ENCODE measurements at places on chromosomes 3 and 15.

GRCh38 chr15:92733934-92734521 lies 78.5 kb upstream of the FAM174B start:
- peak; percentile 19 for DNase-seq

GRCh38 chr15:89115547-89115946 lies 27.3 kb downstream of the ABHD2 start:
- no peak for DNase-seq

DNA sequence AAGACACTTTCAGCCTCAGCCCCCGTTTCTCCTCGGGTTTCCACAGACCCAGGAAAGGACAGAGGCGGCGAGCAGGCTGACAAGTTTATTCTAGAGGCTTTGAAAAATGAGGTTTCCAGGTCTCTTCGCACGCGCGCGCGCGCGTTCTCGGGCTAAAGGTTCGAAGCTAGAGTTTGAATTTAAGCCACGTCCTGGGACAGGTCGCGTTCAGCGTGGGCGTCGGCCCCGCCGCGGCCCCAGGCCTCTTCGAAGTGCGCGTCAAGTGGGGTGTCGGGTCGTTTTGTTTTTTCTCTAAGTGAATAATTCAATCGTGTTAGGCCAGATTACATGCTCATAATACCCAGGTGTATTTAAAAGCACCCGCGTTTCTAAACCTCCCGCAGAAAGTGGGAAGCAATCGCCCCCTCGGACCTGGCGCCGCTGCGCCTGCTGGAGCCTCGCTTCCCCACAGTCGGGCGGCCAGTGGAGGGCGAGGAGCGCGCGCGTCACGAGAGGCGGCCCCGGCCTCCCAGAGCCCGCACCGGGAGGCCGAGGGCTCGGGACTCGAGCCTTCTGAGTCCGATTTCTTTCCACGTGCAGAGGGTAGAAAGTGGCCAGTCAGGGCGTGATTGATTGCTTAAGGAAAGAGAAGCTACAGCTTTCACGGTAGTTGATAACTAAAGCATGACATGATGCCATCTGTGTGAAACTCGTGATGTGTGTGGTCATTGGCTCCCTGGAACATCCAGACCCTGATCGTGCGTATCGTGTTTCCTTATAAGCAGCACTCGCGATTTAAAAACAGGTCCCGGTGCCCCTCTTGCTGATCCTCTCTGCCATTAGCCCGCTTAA lies 15.8 kb upstream of the SOX2 start:
- no peak for DNase-seq

GRCh38 chr15:68045289-68046265 lies 8.5 kb upstream of the PIAS1 start:
- no peak for DNase-seq

DNA sequence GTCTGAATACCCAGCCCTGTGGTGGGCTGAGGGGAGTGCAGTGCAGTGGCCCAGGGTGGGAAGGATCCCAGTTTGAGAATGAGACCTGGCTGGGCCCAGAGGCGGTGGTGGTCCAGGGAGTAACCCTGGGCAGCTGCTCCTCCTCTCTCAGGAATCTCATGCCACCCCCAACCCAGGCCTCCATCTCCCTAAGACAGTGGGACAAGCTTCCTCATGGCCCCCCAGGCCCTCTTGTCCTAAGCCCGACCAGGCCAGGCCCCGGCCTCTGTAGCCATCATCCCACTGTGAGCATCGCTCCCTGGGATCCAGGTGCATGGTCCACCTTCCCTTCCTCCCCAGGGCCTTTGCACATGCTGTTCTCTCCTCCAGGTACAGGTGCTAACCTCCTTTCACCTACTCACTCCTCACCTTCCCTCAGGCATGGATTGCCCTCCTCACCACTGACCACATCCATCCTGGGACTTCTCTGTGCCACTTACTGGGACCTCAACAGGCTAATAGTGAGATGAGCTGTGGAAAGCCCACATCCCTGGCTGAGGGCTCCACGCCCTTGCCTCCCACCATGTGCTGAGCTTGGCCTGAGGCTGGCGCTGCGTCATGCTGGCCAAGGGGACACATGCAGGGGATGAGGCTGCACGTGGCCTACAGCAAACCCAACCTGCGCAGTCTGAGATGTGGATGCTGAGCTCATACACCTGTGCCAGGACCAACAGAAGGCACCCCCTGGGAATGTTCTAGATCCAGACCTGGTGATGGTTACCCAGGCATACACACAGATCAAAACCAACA lies 9.9 kb downstream of the CHDH start:
- DNase-seq = no peak

- no peak for DNase-seq
These were observed 1.6 kb upstream of the CALML4 start for GRCh38 chr15:68206711-68207151.

DNA sequence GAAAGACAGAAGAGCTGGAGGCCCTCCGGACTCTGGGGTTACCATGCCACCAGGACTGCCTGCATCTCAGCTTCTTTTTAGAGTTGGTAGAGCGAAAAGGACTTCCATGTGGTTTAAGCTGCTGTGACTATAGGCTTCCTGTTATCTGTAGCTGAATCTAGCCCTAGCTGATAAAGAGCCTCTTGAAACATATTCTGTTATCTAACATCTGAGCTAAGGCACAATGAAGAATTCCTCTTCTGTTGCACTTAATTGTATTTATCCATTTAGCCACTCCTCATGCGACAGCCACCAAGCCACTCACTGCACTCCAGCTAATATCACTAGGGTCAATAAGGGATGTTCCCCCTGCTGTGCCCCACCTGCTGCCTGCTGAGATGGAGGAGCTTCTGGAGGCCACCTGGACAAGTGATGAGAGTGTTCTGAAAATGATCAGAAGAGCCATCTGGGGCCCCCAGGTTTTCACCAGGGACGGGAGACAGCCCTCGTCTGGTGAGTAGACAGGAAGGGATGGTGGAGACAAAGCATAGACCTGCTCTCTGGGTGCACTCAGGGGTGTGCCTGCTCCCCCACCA lies 94.6 kb upstream of the PLXNA1 start:
- no peak for DNase-seq

- no peak for DNase-seq
These were observed 14.8 kb downstream of the SCAMP2 start for GRCh38 chr15:74858369-74858740.

DNA sequence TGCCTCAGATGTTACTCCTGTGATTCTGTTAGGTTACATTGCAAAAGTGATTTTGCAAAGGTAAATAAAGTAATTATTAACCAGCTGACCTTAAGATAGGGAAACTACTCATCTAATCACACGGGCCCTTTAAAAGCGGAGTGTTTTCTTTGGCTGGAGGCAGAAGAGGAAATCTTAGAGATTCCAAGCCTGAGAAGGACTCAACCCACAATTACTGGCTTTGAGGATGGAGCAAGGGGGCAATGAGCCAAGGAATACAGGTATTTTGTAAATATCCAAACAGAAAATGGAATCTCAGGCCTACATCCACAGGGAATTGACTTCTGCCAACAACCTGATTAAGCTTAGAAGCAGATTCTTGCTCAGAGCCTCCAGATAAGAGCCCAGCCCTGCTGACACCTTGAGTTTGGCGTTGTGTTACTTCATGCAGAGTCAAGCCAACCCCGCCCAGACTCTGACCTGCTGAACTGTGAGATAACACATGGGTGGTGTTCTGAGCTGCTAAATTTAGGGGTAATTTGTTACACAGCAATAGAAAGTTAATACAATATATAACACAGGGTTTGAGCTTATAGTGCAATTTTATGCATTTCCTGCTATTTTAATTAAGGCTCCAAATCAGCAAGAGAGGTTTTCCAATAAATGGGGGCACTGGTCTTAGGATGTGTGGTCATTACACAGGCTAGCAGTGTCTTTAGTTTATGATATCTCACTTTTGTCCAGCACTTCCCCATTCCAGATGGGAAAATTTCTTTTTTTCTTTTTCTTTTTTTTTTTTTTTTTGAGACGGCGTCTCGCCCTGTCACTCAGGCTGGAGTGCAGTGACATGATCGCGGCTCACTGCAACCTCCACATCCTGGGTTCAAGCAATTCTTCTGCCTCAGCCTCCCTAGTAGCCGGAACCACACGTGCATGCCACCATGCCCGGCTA lies 19.5 kb downstream of the NFKBIZ start:
- DNase-seq = no peak

DNA sequence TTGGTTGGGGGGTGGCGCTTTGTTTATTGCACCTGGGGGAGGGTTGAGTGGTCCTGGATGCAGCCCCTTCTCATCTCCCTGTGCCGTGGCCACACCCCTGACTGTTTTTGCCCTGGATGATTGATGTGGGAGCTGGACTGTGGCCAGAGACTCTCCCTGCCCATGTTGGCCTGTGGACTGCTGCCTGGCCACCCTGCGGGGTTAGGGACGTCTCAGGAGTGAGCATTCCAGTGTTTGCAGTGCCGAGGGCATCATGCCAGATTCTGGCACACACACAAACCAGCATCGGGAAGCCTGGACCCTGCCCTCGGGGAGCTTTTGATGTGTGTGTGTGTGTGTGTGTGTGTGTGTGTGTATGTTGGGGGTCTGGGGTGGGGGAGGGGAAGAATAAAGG lies 15.8 kb downstream of the APBA2 start:
- DNase-seq = no peak

- no peak for DNase-seq
These were observed 278.7 kb downstream of the ERC2 start for GRCh38 chr3:56189536-56189935.

DNA sequence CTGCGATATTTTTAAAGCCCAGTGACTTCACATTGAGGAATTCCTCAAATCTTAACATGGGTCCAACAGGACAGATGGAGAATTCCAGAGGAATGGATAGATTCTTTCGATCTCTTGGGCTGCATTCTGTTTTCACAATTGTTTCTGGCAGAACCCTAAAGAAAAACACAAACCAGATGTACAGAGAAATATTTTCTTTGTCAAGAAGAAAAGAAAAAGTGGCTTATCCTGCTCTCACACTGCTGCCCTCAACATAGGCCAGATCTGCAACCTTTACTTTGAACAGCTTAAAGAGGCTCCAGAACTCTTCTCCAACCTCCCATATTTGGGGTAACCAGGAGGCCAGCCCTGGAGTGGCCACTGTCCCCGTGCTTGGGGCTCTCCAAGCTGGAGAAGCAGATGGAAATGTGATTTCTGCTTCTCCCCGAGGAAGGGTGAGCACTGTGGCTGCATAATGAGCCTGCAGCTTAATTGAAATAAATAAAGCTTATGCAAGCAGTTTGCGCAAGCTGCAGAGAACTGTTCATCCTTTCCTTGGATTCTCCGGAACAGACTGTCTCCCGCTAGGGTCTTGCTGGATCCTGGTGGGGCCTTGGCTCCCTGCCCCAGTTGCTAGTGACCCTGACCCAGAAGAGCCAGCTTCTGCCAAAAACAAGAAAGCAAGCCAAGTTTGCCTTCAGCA lies 453.2 kb upstream of the PROK2 start:
- DNase-seq = no peak
